ENCODE measurements at places on chromosomes 12 and 14.
A peak's percentile ranks its signal among the peaks of the same experiment; 100 is the strongest.

GRCh38 chr14:67077921-67078320, 111.3 kb upstream of the GARIN2 start:
- no peak for DNase-seq

- DNase-seq = no peak
These were observed 345.1 kb downstream of the RAD51B start for GRCh38 chr14:68164711-68165113.

DNA sequence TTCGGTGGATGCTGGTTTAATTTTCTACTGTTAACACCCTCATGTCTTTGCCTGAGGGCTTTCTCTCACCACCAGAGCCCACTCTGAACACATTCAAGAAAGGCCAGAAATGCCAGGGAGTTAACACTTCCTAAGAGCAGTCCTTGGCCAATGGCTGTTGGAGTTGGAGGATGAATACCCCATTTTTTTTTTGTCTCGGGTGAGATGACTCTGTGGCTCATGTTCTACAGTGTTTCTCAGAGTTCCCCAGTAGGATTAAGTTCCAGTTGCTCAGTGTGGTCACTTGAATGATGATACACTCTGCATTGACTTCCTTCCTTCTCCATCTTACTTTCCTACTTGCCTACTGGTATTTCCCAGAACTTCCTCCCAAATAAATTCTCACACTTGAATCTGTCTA, 65.8 kb downstream of the FOS start:
- no peak for DNase-seq

DNA sequence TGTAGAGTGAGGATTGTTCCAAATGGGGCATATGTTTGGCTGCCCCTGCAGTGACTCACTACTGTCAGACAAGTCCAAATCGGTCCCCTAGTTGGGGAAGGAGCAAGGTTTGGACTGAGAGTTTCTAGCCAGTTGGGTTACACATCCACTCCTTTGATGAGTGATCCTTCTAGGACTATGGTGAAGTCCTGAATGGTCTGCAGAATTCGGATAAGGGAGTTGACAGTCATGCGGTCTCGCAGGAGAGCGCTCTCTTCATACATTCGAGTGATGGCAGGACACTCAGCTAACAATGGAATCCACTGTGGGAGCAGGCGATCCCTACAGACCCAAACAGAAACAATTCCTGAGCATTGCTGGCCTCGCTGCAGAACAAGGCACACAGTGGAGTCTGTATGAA, 61.5 kb upstream of the SINHCAF start:
- DNase-seq = no peak

DNA sequence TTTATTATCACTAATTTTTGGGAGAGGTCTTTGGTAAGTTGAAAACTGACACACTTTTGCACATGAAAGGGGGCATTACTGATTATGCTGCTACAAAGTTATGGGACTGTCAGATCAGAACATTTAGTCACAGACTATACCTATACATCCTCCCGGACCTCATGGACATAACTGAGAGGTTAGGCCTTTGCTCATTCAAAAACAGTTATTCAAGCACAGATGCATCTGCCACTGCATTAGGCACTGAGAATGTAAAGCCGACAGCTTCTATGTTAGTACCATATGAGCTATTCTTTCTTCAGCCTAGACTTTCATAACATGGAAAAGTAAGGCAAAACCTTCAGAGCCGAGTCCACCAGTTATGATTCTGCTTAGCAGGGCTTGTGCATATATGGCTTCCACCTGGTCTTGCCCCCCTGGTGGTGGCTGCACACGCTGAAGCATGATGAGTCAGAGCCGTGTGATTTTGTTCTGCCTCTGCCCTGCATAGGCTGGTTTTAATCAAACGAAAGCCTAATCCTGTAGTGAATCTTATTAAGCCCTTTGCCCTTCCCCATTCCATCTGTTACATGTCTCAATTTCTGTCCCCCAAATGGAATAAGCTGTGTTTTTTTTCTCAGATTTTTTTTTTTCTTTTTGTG, 21.8 kb upstream of the RNU6-8 start:
- peak; percentile 39 for DNase-seq

DNA sequence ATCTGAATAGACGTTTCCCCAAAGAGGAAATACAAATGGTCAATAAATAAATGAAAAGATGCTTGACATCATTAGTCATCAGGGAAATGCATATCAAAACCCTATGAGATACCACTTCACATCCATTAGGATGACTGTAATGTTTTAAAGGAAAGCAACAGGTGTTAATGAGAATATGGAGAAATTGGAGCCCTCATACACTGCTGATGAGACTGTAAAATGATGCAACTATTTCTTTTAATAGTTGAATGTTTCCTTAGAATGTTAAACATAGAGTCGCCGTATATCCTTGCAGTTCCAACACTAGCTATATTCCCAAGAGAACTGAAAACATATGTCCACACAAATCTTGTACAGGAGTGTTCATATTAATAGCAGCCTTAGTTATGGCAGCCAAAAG, 133.2 kb downstream of the SLC38A4 start:
- DNase-seq = no peak

- DNase-seq = no peak
These were observed 72.4 kb downstream of the NT5DC3 start for GRCh38 chr12:103768467-103769123.
